Activated CD4-positive, alpha-beta memory T cell treated with anti-CD3 and anti-CD28 coated beads, Interleukin-2, amount 10 ng/mL, durations not matched to agents 7 days and 5 days (primary cell): ENCODE measurements at places on chromosomes 2 and 18.

- no peak for DNase-seq
Observed at GRCh38 chr18:37306432-37306831, 259.2 kb downstream of the CELF4 start.

GRCh38 chr2:128442053-128442751, 123.5 kb upstream of the HS6ST1 start:
- peak; percentile 8 for DNase-seq

DNA sequence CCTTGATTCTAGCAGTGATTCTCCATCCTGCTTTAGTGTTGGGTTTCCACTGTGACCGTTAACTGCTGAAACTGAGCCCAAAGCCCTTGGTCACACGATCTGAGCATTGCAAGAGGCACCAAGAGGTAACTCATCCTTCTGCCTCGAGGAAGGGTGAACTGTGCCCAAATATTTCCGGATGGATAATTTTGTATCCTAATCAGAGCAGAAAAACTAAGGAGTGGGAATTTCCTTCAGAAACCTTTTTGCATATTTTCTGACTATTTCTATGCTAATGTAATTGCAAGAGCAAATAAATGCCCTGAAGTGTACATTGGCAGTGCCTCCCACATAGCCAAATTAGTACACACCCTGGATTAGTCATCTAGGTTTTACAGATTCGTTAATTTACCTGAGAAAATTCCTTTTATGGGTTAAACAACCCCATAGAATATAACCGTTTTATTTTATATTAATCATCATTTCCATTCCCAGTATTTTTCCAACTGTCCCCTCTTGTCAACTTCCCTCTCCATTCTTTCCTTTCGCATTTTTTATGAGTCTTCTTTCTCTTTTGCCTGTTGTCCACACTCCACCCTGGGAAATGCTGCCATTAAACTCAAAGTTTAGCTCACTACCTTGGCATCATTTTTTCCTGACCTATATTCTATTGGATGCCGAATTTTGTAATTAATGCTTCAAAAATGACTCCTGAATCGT, 31.7 kb upstream of the COBLL1 start:
- DNase-seq, result no peak

DNA sequence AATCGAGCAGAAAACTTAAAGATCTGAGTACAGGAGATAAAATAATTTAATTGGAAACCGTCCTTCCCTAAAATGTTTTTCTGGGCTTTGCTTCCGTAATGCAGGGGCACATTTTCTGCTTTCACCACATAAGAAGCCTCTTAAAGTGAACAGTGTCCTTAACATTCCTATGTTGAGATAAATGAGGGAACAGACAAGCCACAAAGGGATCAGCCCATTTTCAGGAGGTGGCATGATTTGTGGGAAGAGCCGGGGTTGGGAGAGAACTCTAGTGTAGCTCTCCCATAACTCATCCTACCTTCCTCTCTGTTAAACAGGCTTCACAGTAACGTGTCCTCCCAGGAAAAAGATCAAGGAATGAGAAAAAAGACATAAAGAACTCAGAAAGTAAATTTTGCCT, 56.9 kb upstream of the ACVR1C start:
- no peak for DNase-seq

- peak; percentile 63 for DNase-seq
Observed at GRCh38 chr18:63518178-63519012, 23.8 kb upstream of the SERPINB12 start.

DNA sequence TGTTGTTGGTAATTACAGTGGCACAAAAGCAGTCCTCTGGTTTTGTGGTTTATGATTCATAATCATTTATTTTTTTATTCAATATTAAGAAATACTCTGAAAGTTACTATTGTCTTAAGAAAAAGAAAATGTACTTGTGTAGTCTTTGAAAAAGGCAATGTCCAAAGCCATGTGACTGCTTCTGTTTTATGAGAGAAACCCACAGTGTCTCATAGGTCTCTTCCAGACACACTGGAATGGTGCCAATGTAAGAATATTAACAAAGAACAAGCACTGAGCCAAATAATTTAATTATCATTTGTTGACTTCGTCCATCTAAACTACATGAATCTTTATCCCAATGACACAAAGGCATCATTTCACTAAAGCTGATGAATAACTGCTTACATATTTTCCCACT, 62.5 kb downstream of the RPRM start:
- DNase-seq, result no peak

DNA sequence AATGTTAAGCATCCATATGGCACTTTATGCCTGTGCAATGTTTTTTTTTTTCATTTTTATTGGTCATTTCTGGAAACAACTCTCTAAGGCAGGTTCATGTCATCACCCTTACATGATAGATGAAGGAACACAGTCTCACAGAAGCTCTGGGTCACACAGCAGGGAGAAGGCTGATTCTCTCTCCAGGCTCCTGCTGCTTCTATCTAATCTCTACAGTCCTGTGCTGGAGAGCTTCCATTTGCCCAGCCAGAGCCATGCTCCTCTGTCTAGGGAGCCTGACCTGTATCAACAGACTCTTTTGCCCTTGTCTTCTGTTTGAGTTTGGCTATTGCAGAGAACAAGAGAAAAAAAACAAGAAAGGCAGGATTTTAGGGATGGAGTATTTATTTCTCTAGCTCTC, 584.8 kb downstream of the MBD2 start:
- no peak for DNase-seq

DNA sequence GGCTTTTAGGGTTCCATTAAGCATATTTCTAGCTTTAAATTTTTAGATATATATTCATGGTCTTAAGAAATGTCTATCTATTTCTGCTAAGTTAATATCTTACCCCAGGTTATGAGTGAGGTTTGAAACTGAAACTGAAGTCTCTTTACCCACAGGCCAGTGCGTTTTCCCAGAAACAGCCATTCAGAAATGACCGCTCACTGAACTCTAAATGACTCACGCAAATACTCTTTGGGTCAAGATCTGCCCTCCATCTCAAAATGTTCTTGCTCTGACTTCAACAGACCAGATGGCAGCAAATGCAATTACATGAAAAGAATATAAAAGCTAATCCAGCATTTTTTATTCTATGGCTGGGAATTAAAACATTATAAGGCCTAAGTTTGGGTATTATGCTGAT, 315.2 kb downstream of the TDRD15 start:
- no peak for DNase-seq

GRCh38 chr2:127621981-127622431, 23.9 kb upstream of the GPR17 start:
- DNase-seq, result no peak

DNA sequence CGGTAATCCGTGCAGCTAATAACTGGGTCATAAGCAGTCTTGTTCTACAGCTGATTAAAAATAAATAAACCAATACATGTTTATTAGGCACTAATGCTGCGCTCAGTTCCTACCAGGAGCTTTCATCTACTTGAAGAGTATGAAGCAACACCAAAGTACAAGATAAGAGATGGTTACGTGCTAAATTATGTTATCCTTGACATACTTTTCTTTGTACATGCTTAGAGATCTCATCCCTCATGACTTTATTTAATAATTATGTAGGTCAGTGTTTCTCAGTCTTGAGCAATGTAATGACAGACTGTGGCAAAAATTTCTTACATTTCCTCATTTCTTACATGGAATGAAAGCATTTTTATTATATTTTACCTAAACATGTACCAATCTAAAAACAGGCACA, 54.6 kb upstream of the COBLL1 start:
- no peak for DNase-seq

DNA sequence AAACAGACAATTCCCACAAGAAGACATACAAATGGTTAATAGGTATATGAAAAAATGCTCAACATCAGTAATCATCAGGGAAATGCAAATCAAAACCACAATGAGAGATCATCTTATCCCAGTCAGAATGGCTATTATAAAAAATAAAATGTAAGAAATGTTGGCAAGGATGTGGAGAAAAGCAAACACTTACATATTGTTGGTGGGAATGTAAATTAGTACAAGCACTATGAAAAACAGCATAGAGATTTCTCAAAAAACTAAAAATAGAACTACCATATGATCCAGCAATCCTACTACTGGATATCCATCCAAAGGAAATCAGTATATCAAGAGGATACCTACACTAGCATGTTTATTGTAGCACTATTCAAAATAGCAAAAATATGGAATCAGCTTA, 186.6 kb downstream of the NOL4 start:
- DNase-seq, result no peak

- no peak for DNase-seq
Observed at GRCh38 chr2:118747066-118747465, 100.4 kb downstream of the EN1 start.

DNA sequence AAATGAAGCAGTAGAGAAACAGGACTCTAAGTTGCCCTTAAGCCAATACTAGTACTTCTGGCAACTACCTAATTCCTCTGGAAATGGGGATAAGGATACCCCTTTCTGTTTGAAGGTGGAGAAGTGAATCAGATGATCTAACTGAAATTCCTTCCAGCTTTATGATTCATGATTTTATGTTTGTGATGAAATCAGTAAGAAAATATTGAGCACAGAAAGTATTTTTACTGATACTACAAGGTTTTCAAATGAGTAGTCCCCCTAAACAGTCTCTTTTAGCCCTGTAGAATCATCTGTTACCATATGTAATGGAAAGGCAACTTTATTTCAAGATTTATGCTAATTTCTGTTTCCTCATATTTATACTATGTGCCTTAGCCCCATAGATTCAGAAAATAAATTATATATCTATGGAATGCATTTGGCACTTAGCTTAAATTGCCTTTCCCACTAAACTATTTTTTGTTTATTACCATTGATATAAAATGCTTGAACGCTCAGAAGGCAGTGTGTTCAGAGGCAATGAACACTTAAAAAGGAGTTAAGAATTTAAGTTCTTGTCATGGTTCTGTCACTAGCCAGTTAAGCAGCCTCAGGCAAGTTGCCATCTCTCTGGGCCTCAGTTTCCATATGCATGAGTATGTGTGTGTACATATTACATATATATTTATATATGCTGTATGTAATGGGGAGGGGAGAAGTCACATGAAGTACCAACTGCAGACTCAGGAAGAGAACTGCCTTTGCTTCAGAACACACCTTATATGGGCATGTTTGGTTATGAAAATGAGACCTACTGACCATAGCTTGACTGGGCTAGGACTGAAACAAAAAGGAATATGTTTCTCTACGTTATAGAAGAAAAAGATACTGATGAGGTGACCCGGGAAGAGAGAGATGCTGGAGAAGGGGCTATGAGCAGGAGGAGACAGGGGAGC, 97.7 kb downstream of the CDC42EP3 start:
- DNase-seq, result no peak

DNA sequence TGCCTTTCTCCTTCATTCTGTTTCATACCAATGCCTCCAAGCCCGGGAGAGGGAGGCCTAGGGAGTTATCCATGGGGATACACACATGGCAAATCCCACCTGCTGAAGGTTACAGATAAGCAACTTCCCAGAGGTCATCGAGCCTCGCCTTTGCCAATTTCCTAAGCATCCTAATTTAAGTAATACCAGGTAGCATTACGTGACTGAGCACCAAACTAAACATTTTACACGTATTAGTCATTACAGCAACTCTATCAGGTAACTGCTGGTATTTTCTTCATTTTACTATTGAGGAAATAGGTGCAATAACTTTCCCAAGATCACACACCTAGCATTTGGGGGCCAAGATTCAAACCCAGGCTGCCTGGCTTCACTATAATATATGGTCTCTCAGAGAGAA, 30.1 kb upstream of the BZW1 start:
- DNase-seq, result no peak
